Kidney (tissue), 22 donors: ENCODE measurements at places on chromosomes 1 and 21. TPM values are rescaled to one million over a fixed set of nuclear protein-coding genes. Genes with fewer than 3 reads are reported as not detected.

DNA sequence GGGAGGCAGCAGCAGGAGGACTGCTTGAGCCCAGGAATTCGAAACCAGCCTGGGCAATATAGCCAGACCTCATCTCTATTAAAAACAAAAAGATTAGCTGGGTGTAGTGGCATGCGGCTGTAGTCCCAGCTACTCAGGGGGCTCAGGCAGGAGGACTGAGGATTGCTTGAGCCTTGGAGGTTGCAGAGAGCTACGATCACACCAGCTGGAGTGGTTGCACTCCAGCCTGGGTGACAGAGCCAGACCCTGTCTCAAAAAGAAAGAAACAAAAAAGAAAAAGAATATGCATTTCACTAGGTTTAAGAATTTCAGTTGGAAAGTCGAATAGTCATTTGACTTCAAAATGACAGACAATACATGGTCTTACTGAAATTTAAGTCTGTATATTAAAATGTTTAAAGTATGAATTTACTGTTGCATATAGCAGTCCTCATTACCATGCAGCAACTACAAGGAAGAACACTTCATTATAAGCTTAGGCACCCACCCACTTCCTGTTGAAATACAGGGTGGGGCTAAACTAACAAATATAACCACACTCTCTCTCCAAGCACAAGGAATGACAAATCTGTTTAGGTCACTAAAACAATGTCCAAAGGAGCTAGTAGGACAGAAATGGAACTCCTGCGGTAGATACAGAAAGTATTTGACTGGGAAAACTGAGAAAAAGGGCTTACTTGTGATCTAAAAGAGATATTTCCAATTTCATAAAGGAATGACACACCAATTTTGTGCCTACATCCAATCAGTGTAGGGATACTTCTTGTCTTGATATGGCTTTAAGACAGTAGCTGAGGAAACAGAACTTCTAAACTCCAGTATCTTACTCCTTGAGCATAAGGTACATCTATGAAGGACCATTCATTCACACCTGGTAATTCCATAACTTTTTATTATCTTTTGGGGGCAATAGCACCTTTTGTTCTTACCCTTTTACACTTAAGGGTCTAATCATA, 44.1 kb downstream of the GPR3 start:
- peaks cover 4% of the 10 kb centered on the region for H3K4me1 ChIP-seq
- no peaks in the 10 kb centered on the region for H3K27me3 ChIP-seq
- H3K36me3 ChIP-seq, result no peaks in the 10 kb centered on the region
- H3K4me3 ChIP-seq, result no peak overlapping the region
- DNase-seq, result no peak
- no peak overlapping the region for H3K27ac ChIP-seq

DNA sequence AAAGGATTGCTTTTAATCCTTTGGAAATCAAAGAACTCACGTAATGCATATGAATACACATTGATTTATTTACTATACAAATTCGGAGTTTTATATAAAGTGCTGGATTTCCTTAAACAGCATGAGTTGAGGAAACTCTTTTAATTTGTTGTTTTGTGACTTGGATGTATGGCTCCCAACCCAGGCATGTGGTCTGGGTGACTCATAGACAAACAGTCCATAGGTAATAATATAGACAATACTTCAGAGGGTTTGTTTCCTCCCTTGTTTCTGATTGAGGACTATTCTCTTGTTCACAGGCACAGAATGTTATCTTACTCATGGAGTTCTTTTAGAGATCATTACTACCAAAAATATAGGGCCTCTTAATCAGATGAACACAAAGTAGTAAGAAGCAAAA, 43.8 kb downstream of the XPR1 start:
- H3K4me3 ChIP-seq, result no peak overlapping the region
- H3K27me3 ChIP-seq, result no peaks in the 10 kb centered on the region
- no peak overlapping the region for H3K27ac ChIP-seq
- DNase-seq, result no peak
- H3K36me3 ChIP-seq, result no peaks in the 10 kb centered on the region
- no peaks in the 10 kb centered on the region for H3K4me1 ChIP-seq

GRCh38 chr1:45880930-45881329, 77.5 kb downstream of the MAST2 start:
- H3K36me3 ChIP-seq, result no peaks in the 10 kb centered on the region
- H3K4me3 ChIP-seq, result no peak overlapping the region
- no peak for DNase-seq
- no peaks in the 10 kb centered on the region for H3K4me1 ChIP-seq
- H3K27ac ChIP-seq, result no peak overlapping the region

CR1 gene
- polyA plus RNA-seq, result 2.6 TPM

FLVCR1 gene
- 2.9 TPM for polyA plus RNA-seq
